Pons (tissue), 1 donor: ENCODE measurements at places on chromosomes 1 and 21.
A peak's percentile ranks its signal among the peaks of the same experiment; 100 is the strongest.

DNA sequence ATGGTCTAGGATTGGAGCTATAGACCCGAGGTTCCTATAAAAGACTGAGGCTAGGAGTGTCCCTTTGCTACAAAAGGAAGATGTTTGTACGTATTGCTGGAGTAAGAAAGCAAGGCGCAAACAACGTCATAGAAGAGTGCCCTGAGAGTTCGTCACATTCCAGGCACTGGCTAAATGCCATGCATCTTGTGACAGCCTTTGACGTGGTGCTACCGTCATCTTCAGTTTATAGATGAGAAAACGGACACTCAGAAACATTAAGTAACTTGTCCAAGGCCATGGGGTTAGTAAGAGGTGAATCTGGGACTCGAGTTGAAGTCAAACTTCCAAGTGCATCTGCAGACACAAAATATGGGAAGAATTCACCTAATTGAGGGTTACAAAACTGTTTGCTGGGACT lies 104.2 kb upstream of the SLC45A1 start:
- no peak for DNase-seq

DNA sequence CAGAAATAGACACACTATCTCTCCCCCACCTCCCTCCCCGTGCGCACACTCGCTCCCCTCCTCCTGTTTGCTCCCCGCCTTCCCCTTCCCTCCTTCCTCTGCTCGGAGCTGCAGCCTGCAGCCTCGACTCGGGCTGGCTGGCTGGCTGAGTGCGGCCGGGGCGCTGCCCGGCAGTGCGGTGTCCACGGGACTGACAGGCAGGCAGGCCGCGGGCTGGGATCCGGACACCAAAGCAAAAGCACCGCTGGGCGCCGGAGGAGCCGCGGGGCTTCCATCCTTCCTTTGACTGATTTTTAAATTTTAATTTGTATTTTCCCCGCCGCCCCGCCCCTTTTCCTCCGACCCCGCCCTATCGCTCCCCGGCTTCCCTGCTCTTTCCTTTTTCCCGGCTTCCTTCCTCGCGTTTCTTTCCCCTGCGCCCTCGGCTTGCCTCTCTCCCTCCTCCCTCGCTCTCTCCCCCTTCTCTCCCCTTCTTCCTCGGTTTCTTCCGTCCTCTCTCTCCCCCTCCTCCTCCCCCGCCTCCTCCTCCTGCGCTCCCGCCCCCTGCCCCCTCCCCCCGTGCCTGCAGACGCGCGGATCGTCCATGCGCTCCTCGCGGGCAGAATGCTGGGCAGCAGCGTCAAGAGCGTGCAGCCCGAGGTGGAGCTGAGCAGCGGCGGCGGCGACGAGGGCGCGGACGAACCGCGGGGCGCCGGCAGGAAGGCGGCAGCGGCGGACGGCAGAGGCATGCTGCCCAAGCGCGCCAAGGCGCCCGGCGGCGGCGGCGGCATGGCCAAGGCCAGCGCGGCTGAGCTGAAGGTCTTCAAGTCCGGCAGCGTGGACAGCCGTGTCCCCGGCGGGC lies 109.4 kb downstream of the NAV1 start:
- DNase-seq: no peak

- no peak for DNase-seq
Observed at GRCh38 chr1:165259236-165259635, 97.3 kb downstream of the LMX1A start.

- peak; percentile 56 for DNase-seq
Observed at GRCh38 chr1:193462629-193463320, 276.4 kb upstream of the B3GALT2 start.

- no peak for DNase-seq
Observed at GRCh38 chr1:5637171-5637570, 355.1 kb downstream of the NPHP4 start.

DNA sequence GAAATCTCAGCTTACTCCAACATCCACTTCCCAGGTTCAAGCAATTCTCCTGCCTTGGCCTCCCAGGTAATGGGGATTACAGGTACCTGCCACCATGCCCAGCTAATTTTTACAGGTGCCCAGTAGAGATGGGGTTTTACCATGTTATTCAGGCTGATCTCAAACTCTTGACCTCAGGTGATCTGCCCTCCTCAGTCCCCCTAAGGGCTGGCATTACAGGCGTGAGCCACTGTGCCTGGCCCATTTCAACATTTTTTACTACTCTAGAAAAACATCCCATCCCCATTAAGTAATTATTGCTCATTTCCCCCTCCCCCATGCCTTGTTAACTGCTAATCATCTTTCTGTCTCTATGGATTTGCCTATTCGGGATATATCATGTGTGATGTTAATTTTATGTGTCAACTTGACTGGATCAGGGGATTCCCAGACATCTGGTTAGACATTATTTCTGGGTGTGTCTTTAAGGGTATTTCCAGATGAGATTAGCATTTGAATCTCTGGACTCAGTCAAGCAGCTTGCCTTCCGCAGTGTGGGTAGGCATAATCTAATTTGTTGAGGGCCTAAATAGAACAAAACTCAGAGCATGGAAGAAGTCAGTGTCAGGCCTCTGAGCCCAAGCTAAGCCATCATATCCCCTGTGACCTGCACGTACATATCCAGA lies 33.0 kb upstream of the ZBTB8B start:
- DNase-seq: no peak

DNA sequence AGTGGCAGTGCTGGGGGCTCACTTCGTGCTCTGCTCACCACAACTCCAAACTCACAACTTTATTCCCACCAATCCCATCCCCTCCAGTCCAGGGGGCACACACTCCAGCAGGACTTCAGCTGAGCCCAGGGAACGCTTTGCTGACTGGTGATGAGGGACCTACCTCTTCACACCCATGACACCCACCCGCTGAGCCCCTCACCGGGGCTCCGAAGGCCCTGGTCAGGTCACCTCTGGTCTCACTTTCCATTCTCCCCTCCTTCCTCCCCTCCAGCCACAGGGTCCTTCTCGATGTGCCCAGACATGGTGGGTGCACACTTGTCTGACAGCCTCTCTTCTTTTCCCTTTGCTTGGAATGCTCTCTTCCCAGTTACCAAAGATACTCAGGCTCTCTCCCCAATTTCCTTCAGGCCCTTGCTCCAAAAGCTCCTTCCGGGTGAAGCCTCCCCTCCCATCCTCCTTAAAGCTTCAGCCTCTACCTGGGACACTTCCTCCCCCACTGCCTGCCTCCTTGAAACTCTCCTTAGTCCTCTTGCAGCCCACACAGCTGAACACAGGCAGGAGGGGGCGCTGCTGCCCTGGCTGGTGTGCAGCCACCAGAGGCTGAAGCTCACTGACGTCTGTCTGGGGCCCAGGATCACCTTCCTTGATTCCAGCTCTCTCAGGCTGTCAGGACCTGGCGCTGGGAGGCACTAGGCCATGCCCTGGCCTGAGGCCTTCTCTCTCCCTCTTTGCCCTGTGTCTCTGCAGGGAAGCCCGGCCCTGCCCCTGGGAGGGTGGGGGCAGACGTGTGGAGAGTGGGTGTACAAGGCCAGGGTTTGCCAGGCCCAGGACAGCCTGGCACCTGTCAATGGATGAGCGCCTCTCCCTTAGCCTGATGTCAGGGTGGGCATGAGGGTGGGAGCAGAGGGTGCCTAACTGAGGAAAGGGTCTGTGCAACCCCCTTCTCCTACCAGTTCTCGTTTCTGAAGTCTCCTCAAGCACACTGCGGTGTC lies 1.6 kb downstream of the KCNE1 start:
- peak; percentile 60 for DNase-seq
